ENCODE measurements at places on chromosomes 12 and 14.

- no peak for DNase-seq
These were observed 9.8 kb downstream of the CYP46A1 start for GRCh38 chr14:99693918-99694317.

DNA sequence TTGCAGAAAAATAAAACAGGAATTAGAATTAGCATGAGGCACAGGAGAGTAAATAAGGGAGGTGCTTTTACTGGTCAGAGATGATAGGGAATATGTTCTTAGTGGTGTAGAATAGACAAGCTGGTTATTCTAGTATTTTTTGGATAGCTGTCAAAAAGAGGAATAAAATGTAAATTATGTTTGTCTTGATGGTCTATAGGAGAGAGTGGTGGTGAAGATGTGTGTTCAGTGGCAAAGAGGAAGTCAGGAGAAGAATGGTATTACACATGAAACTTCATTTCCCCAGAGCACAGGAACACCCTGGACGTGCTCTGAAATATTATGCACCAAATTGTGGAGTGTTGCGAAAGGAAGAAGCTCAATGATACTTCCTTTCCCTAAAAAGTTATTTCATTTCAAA is 27.8 kb downstream of the MUCL1 start:
- DNase-seq, result no peak

- DNase-seq, result no peak
These were observed 3.7 kb downstream of the GPR132 start for GRCh38 chr14:105061428-105062047.

DNA sequence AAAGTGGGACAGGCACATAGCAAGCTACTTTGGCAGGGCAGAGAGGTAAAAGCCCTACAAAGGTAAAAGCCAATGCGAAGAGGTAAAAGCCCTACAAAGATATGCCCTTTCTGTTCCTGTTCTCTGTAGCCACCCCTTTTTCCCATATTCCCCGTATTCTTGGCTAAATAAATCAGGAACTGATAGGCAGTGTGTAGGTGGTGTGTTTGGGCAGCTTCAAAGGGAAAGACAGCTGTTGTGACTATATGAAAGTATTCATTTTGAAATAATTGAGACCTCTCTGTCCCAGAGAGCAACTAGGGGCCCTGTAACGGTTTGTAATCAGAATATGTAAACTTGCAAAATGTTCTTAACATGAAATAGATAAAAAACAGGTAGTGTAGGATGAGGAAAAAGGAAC is 11.3 kb upstream of the SLC41A2 start:
- DNase-seq, result no peak

DNA sequence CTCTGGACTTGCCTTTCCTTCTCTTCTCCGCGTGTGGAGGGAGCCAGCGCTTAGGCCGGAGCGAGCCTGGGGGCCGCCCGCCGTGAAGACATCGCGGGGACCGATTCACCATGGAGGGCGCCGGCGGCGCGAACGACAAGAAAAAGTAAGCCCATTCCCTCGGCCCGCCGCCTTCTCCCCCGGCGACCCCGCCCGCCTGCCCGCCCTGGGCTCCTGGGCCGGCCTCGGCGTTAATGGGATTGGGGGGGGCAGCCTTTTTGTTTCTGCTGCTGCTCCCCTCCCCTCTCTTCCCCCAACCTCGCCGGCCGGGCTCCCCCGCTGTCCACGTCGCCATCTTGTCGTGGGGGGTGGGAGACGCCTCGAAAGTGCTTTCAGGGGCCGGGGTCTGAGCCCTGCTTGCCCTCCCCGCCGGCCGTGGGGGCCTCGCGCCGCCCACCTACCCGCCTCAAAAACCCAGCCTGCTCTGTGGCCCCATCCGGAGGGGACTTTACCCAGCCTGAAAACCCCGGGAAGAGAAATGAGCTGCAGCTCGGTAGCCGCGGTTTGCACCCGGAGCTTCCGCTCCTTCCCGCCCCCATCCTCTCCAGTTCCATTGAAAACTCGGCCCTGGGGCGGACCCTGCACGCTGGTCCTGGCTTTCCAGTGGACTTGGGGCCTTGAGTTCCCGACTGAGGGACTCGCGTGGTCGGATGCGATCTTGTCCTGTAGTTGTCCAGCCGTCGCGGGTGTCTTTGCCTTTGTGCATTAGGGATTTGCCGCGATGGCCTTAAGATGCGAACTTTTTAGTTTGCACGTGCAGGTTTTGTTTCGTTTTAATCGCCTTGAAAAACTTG is 598 bp downstream of the HIF1A start:
- no peak for DNase-seq

GRCh38 chr12:116368196-116369194 is 91.0 kb upstream of the MED13L start:
- no peak for DNase-seq

Measured in AG04449 (cell line).